ENCODE measurements at places on chromosomes 6 and 20. TPM values are rescaled to one million over a fixed set of nuclear protein-coding genes. Genes with fewer than 3 reads are reported as not detected.

SMPDL3A gene
- total RNA-seq: not detected

PRSS35 gene
- not detected for total RNA-seq

BPIFA1 gene
- not detected for total RNA-seq

GRM1 gene
- total RNA-seq: not detected

SPDEF gene
- not detected for total RNA-seq

TNFRSF6B gene
- total RNA-seq: not detected

TFAP2D gene
- total RNA-seq: not detected

DNA sequence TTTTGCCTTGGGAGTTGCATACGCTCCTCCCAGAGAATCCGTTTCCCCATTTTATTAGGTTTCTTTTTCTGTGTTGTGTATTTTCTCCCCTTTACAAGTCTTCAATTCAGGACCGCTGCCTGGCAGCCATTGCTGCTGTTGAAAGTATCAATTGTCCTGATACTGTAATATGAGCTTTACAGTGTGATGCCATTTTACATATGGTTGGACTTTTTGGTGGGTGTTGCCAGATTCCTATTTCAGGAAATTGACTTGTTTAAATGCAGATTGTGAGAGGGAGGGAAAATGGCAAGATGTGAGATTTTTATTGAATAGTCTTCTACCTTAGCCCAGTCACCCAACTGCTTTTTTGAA is 1.2 kb downstream of the PANK2 start:
- peak overlapping the region; percentile 98 for H3K27ac ChIP-seq
- DNase-seq: no peak
- peaks cover 45% of the 10 kb centered on the region for H3K4me1 ChIP-seq
- peaks cover 49% of the 10 kb centered on the region for H3K36me3 ChIP-seq

- H3K4me3 ChIP-seq: no peak overlapping the region
- no peak for DNase-seq
- H3K27me3 ChIP-seq: no peaks in the 10 kb centered on the region
Measured at GRCh38 chr20:53768329-53768728, 174.7 kb upstream of the ZNF217 start.

- DNase-seq: no peak
- no peaks in the 10 kb centered on the region for H3K36me3 ChIP-seq
- no peak overlapping the region for H3K4me3 ChIP-seq
- H3K27ac ChIP-seq: no peak overlapping the region
Measured at GRCh38 chr6:117399924-117400323, 25.8 kb downstream of the ROS1 start.

DNA sequence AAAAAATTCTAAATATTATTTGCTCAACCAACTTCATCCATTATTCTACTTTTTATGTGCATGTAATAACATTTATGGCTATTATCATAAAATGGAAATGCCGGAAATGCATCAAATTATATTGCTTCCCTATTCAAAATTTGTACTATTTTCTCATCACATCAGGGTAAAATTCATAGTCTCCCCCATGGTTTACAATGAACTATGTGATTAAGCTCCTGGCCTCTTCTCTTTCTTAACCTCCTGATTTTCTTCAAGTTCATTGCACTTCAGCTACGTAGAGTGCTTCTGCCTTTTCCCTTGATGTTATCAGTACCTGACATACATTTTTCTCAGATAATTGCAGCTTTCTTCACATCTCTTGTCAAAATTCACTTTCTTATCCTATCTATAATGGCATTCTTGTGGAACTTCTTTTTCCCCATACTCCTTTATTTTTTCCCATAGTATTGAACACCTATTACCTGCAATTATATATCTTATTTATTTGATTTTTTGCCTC is 699.1 kb upstream of the ADGRB3 start:
- H3K4me1 ChIP-seq: no peaks in the 10 kb centered on the region
- no peak overlapping the region for H3K27ac ChIP-seq
- no peak for DNase-seq
- H3K4me3 ChIP-seq: no peak overlapping the region
- no peaks in the 10 kb centered on the region for H3K27me3 ChIP-seq
- no peaks in the 10 kb centered on the region for H3K36me3 ChIP-seq

DNA sequence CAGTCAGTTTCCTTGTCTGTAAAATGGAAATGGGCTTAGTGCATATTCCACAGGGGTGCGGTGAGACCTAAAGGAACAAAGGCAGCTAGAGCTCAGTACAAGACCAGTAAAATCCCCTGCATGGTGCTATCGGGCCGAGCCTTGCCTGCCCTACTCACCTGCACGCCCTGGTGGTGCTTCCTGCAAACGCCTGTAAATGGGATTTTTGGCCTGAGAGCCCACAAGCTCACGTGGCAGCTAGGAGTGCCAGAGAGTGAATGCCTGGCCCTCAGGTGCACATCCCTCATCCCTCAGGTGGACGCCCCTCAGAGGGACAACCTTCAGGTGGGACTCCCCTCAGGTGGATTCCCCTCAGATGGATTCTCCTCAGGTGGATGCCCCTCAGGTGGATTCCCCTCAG is 48.0 kb upstream of the VSX1 start:
- H3K36me3 ChIP-seq: no peaks in the 10 kb centered on the region
- H3K4me3 ChIP-seq: no peak overlapping the region
- H3K4me1 ChIP-seq: no peaks in the 10 kb centered on the region
- H3K27ac ChIP-seq: no peak overlapping the region
- no peak for DNase-seq

DNA sequence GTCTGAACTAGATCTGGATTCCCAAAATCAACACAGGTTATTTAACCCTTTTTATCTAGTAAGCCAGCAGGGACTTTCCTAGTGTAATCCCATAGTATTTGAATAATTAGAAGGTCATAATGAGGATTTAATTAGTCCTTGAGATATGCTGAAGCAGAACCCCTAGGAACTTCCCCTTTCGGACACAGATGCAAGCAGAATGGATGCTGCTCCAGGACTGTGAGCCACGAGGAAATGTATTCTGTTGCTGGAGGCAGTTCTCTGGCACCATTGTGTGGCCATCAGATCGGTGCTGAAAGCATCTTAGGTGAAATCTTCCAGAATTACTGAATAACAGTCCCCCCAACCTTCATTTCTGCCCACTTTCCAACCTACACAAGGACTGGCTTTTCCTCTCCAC is 206.9 kb downstream of the TMEM242 start:
- no peak overlapping the region for H3K27ac ChIP-seq
- no peaks in the 10 kb centered on the region for H3K27me3 ChIP-seq
- H3K36me3 ChIP-seq: peaks cover 14% of the 10 kb centered on the region
- no peak overlapping the region for H3K4me3 ChIP-seq

DNA sequence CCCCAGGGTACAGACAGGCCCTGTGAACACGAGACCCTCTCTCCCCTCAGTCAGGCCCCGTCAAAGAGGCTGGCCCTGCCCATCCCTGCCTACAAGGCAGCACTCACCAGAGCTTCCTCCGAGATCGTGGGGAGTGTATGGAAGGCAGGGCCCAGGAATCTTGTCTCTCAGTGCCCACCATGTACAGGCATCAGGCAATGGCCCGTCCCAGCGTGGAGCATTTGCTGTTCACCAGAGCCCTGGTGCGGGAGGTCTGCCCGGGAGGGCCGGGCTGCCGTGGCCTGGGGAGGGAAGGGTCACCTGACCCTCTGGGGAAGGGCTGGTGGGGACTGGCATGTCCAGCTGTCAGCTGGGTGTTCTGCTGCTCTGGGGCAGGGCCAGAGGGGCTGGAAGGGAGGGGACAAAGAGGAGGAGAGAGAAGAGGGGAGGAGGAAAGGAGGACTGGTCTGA is at the start of gene IP6K3:
TSS of gene IP6K3 (minus strand) at position 255 of the 450 bp plus-strand sequence. CDS start 11,429 bp downstream, outside the sequence.
- no peaks in the 10 kb centered on the region for H3K36me3 ChIP-seq
- no peak within 1 kb of the TSS for H3K4me3 ChIP-seq
- peaks cover 5% of the 10 kb centered on the region for H3K27me3 ChIP-seq

DNA sequence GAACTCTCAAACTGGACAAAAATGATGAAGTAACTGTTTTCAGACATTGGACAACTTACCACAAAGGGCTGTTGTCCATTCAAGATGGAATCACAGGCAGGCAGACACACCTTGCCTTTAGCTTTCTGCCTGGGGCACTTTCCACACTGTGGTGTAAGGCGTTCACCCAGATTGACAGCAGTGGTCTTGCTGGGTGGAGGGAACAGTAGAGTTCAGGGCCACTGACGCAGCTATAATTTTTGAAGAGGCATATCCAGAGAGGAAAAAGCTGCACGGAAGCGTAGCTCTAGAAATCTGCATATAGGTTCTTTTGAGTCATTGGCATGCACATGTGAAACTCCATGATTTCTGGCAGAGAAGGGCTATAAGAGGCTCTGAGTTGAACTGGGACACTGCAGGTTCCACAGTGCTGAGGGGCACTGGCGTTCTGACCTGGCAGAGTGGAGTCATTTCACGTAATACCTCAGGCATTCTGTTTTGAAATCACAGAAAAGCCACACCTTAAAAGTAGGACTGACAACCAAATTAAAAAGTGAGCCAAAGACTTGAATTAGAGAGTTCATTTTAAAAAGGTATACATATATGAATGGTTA is 105.0 kb upstream of the EDN1 start:
- H3K36me3 ChIP-seq: no peaks in the 10 kb centered on the region
- H3K4me1 ChIP-seq: peaks cover 12% of the 10 kb centered on the region
- H3K27me3 ChIP-seq: no peaks in the 10 kb centered on the region

DNA sequence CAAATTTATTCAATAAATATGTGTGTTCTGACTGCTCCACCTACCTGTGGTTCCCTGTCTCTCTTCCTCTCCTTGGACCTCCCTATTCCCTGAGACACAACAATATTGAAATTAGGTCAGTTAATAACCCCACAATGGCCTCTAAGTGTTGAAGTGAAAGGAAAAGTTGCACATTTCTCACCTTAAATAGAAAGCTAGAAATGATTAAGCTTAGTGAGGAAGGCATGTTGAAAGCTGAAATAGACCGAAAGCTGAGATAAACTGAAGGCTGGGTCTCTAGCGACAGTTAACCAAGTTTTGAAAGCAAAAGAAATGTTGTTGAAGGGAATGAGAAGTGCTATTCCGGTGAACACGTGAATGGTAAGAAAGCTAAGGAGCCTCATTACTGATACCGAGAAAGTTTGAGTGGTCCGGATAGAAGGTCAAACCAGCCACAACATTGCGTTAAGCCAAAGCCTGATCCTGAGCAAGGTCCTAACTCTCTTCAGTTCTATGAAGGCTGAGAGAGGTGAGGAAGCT is 34.1 kb downstream of the UST start:
- peaks cover 1% of the 10 kb centered on the region for H3K27me3 ChIP-seq
- peaks cover 14% of the 10 kb centered on the region for H3K4me1 ChIP-seq
- peak overlapping the region; percentile 74 for H3K27ac ChIP-seq
- DNase-seq: no peak

DNA sequence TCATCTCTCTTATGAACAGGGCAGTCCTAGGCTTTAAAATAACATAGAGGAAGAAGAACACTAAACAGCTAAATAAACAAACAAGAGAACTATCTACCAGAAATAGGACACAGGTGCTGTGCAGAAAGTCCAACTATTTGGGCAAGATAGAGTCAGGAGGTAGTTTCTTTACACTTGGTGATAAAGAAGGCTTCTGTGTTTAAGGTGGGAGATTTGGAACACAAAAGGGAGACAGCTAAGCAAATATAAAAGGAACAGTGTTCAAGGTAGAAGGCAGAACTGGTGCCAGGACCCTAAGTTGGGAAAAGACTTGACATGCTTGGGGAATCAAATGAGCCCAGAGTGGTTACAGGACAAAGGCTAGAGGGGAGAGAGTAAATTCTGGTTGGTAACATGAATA is 110.5 kb downstream of the MANEA start:
- no peak for DNase-seq
- no peaks in the 10 kb centered on the region for H3K27me3 ChIP-seq
- no peaks in the 10 kb centered on the region for H3K36me3 ChIP-seq
- H3K4me3 ChIP-seq: no peak overlapping the region

DNA sequence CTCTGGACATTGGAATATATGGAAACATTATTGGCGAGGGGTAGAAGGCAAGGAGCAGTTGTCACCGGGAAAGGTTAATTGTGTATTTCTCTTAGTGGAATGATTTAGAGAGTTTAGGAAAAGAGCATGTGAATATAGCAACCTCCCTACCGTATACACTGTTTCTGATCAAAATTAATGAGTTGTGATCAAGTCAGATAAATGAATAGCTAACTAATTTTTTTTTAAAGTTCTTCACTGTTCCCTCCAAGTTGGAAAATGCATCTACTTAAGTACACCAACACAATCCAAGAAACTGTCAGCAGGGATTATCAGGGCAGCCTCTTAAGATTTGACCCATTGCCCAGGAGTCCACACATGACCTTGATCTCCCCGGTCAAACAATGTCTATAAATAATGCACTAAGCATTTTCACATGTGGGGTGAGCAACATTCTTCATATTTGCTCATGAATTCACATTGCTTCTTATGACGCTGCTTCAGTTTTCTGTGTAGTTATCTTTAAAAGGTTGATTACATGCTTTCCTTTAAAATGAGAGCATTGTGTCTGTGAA is 680.8 kb upstream of the NRSN1 start:
- no peaks in the 10 kb centered on the region for H3K36me3 ChIP-seq
- H3K4me3 ChIP-seq: no peak overlapping the region
- no peak for DNase-seq
- H3K27me3 ChIP-seq: no peaks in the 10 kb centered on the region

GRCh38 chr20:8523684-8524083 is 391.6 kb downstream of the PLCB1 start:
- no peak overlapping the region for H3K4me3 ChIP-seq
- no peak for DNase-seq
- no peaks in the 10 kb centered on the region for H3K27me3 ChIP-seq
- no peaks in the 10 kb centered on the region for H3K4me1 ChIP-seq

DNA sequence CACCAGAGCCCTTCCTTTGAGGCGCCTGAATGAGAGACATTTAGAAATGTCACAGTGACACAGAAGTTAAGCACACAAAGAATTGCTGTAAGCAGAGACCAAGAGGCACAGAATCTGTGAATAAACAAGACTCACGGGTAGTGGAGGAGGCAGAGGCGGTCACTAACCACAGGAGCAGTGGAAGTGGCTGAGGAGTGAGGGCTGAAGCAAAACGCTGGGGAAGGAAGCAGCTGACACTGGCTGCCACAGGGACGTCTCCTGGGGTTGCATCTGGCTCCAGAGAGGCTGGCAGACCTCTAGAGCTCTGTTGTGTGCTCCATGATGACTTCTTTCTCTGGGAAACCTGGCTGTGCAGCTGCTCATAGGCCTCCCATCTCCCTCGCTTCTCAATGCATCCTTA is 65.0 kb upstream of the SLC2A12 start:
- peaks cover 4% of the 10 kb centered on the region for H3K4me1 ChIP-seq
- H3K27me3 ChIP-seq: peaks cover 6% of the 10 kb centered on the region
- H3K4me3 ChIP-seq: no peak overlapping the region
- no peak overlapping the region for H3K27ac ChIP-seq
- H3K36me3 ChIP-seq: no peaks in the 10 kb centered on the region

DNA sequence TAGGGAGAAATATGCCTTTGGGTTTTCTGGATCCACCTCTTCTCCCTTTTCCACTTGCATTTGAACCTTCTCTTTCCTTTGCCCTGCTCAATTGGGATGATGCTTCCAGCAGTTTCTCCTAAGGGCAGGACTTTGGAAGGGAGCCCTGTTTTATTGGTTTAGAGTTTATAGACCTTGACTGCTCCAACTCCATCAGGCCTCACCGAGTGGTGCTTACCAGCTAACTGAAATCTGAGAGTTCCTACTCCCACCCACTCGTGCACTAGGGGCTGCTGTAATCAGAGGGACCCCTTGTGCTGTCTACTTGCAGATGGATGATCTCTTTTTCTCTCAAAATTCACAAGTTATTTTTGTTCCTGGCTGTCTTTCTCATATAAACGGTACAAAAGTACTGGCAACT is 121.3 kb upstream of the SLC22A16 start:
- no peaks in the 10 kb centered on the region for H3K27me3 ChIP-seq
- H3K27ac ChIP-seq: no peak overlapping the region
- no peak for DNase-seq
- no peaks in the 10 kb centered on the region for H3K36me3 ChIP-seq
- H3K4me1 ChIP-seq: no peaks in the 10 kb centered on the region
